ENCODE measurements at places on chromosomes 5 and 9. TPM values are rescaled to one million over a fixed set of nuclear protein-coding genes. Genes with fewer than 3 reads are reported as not detected.

DNA sequence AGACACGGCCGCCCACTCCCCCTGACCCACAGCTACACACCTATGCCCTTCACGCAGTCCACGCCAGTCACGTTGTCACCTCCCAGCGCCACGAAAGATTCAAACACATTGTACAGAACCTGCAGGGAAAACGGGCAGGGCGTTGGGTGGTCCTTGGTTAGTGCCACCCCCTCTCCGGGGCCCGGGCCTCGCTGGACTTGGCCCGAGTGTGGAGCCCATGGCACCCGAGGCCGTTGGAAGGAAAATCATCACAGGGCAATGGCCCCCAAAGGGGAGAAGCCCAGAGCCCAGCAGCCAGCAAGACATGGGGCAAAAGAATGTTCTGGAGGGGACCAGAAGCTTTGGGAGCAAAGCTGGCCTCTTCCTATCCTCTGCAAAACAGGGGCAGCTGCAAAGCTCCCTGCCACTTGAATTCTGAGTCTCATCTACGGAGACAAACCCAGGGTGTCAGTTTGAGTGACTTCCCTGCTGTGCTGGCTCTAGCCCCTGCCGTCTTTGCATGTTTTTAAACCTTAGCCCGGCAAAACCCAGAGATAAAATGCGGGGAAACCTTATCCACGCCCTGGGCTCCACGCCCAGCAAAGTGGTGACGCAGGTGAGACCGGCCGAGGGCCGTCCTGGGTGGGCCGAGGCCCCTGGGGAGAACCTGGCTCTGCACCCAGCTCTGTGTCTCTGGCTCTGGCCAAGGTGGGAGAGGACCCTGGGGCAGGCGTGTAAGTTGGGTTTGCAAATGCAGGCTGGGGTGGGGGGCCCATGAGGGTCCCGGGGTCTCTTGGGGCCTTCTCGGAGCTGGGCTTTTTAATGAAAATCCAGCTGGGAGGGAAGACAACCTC lies 38.9 kb downstream of the SLC9A3 start:
- no peak for DNase-seq

DNA sequence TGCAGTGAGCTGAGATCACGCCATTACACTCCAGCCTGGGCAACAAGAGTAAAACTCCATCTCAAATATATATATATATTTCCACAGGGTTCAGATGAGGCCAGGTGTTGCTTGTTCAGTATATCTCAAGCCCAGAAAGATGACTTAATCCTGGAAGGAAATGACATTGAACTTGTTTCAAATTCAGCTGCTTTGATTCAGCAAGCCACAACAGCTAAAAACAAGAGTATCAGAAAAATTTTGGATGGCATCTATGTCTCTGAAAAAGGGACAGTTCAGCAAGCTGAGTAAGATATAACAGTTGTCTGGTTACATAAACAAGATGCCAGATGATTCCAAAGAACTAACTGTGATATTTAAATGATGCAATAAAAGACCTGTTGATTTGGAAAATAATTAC lies 352.0 kb downstream of the KCTD16 start:
- DNase-seq: no peak

- DNase-seq: no peak
Observed at GRCh38 chr5:152170350-152170749, 234.7 kb downstream of the NMUR2 start.

- DNase-seq: no peak
Observed at GRCh38 chr9:20511686-20512085, 110.6 kb downstream of the MLLT3 start.

IL4 gene
- not detected for total RNA-seq

DNA sequence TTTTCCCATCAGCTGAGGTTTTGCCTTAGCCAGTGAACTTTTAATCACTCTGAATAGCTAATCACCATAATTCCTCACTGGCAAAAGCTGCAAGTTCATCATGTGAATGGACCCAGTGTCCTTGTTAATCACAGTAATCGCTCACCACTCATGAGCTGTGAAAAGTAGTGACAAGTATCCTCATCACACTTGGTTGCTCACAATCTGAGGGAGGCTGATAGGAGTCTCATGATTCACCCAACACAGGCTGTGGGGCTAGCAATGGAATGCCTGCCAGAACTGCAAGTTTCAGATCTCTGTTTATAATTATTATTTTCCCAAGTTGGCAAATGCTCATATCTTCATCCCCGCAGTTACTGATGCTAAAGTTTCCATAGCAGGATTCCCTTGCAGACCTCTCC lies 467.2 kb downstream of the KIF4B start:
- no peak for DNase-seq

GRCh38 chr5:57841676-57842363 lies 359.2 kb upstream of the ACTBL2 start:
- no peak for DNase-seq

DNA sequence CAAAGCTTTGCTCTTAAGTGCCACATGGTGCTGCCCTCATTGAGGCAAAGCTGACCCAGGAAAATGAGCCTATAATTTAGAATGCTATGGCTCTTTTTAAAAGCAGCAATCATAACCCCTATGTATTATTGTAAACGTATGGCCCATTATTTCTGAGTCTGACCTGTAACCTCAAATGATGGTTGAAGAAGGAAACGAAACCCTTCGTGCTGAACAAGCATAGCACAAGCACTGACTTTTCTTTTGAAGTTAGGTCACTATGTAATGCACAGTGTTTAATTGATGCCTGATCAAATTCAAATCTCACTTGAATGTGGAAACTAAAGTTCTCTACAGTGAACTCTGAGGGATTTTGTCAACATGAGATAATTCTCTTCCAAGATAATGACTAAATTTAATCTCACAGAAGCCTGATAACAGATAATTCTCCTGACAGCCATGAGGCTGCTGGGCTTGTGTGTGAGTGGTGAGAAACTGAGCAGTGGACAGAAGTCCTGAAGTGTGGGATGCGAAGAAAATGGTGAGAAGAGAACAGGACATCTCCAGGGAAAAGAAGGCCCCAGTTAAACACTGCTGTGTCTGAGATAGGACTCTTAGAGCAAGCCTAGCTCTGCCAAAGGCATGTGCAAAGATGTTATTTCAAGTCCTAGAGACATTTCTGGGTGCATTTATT lies 226.9 kb downstream of the MAN2A1 start:
- no peak for DNase-seq

SV2C gene
- 0.18 TPM for total RNA-seq

GRCh38 chr9:83196946-83197345 lies 134.0 kb upstream of the RASEF start:
- no peak for DNase-seq

PCA3 gene
- 0.40 TPM for total RNA-seq

DRD1 gene
- total RNA-seq: 0.13 TPM

GRCh38 chr5:34522599-34523386 lies 133.3 kb upstream of the RAI14 start:
- DNase-seq: peak; percentile 49

GRCh38 chr9:80841888-80842287 lies 847.5 kb downstream of the TLE1 start:
- no peak for DNase-seq

DNA sequence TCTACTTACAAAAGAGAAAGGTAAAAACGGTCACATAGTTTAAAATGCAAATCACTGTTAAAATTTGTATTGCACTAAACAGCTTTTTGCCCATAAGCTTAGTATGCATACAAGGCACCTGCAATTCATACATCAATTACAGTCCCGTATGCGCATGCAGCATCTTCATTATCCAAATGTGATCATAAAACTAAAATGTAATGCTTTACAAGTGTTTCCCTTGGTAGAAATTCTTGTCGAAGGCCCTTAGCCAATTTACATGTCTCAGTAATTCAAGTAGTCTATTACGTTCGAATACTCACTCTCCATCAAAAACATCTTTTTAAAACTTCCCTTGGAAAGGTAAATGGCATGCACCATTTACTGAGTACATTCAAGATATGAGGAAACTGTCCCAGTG lies 32.6 kb downstream of the TRPM6 start:
- no peak for DNase-seq

BSPRY gene
- 13.2 TPM for total RNA-seq

DNA sequence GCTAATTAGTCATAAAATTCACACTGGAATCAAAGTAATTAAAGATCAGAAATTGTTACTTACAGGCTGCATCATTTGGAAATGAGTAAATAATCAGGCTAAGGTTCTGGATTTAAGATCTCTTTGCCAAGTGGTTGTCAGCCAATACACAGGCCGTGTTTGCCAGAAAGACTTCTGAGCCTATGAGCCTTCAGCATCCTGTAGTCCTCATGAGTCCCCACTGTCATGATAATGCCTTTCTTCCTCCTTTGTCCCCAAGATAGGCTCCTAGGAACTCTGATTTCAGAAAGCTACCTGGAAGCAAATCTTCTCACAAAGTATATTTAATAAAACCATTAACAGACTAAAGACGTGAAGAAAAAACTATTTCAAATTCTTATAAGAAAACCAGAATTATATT lies 810.5 kb downstream of the DNAH5 start:
- no peak for DNase-seq

- no peak for DNase-seq
Observed at GRCh38 chr5:12312343-12312742, 408.1 kb upstream of the CTNND2 start.

Measured in Peyer's patch (tissue), 4 donors.